ENCODE measurements at places on chromosomes 2 and 18.

DNA sequence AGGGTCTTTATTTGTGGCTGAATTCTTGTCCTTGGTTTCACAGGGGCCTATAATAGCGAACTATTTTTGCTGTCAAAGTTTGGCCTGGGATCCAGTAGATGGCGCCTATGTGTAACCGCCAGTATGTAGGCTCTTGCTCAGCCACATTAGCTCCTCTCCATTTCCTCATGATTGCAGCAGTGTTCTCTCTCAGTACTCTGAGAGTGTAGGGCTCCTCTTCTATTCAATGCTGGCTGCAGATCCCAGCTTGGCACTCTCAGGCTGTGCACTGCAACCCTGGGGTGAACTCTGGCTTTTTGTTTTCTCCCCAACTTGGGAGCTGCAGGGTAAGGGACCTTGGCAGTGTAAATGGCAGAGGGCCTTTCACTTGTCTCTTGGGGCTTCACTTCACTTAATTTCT, 344.6 kb upstream of the CHAC2 start:
- peak; percentile 26 for DNase-seq

- DNase-seq: no peak
Measured at GRCh38 chr2:231277962-231278361, 79.5 kb downstream of the ARMC9 start.

DNA sequence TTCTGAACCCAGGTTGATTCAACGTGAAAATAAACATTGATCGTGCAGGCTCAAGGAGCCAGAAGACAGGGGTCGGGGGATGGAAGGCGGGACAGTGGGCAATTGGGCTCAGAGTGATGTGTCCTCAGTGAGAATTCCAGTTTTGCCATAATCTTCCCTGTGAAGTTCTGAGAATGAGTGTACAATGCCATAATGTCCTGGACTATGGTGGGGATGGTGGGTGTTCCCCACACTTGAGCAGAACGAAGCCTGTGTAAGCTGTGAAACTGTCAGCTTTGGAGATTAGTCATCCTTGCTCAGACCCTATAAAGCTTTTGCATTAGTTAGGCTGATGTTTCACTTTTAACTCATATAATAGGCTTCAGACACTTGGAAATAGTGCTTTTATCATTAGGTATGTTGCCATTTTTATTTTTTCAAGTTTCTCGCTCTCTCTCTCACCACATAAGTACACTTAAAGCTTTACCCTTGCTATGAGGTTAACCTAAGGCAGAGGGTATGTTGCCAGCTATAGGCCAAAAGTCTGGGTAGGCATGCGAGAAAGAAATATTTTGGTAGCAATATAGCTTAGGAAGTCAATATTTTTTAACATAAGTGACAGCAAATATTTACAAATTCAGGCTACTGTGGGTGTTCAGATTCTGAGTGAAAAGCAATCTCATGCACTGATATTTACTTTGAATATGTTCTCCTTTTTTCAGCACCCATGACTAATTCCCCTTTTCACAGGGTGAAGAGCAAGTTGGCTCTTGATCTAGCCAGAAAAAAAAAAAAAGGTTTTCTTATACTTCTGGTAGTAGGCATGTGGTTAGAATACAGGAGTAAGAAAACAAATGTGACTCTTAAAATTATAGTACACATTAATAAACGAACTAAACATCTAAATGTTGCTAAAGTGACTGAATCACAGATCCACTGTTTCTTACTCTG, 47.2 kb downstream of the CDC42EP3 start:
- DNase-seq: no peak

- DNase-seq: no peak
Measured at GRCh38 chr2:17104454-17104853, 413.8 kb downstream of the RAD51AP2 start.

- DNase-seq: peak; percentile 72
Measured at GRCh38 chr2:45009303-45009927, at the start of gene SIX2. Gene SIX2 (minus strand): TSS chr2:45009452. CDS start chr2:45009110, 342 bp downstream.

GRCh38 chr2:144464730-144465129, 55.2 kb downstream of the ZEB2 start:
- no peak for DNase-seq

DNA sequence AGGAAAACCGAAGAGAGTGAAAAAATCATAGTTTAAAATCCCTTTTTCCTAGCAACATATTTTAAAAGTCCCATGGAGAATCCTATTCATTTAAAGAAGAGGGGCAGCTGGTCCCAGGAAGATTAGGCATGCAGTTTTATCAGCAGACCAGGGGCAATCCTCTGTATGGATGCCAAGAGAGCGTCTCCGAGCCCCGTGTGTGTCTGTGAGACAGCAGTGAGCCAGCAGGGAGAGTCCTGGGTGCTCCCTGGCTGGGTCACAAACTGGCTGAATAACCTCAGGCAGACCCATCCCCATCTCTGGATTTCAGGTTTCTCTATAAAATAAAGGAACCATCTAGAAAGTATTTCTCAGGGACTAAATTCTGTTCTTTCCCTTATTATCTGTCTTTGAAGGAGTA, 128.2 kb upstream of the RIOK3 start:
- DNase-seq: no peak

DNA sequence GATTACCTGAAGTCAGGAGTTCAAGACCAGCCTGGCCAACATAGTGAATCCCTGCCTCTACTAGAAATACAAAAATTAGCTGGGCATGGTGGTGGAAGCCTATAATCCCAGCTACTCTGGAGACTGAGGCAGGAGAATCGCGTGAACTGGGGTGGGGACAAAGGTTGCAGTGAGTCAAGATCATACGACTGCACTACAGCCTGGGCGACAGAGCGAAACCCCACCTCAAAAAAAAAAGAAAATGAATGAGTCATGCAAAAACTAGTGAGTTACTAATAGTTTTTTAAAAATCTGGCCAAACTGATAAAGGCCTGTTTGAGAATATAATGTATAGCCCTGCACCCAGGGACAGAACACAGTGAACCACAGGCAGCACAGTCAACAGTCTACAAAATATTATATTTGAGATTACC, 17.5 kb downstream of the AFG3L2 start:
- no peak for DNase-seq

DNA sequence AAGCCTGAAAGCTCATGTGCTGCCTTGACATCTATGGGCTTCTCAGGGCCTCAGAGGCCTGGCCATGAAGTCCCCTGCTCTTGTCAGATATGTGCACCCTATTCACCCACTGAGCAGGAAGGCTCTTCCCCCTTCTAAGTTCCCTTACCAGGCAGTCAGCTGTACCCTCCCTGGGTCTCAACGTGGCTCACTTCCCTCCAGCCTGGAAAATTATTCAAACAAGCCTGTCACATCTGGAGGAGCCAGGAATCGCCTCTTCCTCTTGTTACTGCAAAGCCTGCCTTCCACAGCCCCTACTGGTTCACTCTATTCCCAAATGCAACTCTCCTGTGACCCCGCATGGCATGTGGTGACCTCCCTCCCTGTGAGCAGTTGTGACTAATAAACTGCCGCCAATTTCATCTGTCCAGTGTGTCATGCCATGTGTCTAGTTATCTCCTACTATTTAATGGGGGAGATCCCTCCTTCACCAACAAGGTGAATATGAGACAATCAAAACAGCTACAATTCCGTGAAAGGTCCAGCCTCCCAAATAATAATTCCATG, 8.4 kb upstream of the SERPINB8 start:
- no peak for DNase-seq
